Activated CD8-positive, alpha-beta memory T cell treated with anti-CD3 and anti-CD28 coated beads for 1 hour (primary cell): ENCODE measurements at places on chromosomes 4 and X.

DNA sequence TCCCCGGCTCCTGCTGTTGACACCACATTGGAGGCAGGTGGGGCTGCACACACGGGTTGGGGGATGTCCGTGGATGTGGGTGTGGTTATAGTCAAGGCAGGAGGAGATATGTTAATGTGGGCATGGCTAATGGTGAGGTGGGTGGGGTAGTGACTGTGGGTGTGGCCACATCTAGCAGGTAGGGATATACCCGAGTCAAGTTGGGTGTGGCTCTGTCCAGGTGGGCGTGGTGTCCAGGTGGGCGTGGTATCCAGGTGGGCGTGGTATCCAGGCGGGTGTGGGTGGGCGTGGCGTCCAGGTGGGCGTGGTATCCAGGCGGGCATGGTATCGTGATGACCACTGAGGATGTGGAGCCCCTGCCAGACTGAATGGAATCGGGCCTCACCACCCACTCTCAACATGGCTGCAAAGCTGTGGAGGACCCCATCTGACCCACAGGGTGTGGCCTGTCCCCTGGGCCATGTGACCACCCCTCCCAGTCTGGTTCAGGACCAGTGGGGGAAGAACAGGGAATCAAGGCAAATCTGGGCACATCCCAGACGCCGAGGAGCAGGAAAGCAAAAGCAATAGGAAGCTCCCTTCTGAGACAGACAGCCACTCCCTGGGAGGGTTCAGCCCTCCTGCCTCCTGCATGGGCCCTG, 21.0 kb downstream of the MAN2B2 start:
- DNase-seq, result no peak

GRCh38 chr4:147682755-147683154, 1.2 kb downstream of the PRMT9 start:
- no peak for DNase-seq

- no peak for DNase-seq
These were observed 446.2 kb downstream of the RAPGEF2 start for GRCh38 chr4:159549098-159549518.

DNA sequence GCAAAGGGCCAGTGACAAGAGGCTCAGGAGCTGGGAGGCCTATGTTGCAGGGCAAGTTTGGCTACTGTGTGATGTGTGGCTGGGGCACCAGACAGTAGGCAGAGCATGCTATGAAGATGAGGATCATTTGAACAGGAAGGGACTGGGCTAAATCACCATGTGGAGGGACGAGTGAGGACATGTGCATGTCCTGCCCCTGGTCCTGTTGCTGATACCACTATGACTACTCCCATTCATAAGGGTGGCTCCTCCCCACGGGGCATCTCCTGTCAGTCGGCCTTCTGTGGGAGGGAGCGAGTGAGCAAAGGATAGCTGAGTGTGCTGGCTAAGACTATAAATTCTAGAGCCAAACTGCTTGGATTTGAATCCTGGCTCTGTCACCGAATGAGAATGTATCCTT, 139.2 kb downstream of the TMEM164 start:
- no peak for DNase-seq

GRCh38 chrX:17550011-17550410, 175.0 kb downstream of the NHS start:
- DNase-seq, result no peak

DNA sequence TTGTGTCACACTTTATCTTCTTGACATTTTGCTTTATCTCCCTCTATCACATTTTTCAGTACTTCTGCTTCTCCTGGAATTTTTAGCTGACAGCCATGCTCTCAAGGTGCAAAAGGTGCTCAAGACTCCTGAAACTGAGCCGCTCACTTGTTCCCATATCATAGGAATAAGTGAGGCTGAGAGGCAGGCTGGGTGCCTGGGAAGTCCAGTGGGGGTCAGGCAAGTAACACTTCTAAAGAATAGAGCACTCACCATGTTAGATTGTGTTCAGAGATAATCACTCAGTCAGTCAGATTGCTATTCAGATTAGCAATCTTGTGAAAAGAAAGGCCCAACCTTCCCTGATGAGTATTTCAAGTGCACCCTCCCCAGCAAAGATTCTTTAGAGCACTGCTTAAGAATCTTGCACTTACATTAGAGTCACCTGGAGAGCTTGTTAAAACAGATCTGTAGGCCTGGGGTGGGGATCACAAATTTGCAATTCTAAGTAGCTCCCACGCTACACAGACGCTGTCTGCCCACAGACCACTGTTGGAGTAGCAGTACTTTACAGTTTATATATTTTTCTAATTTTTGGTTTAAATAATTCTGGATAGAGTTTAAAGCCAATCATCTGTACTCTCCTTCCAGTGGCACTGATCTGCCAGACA, 23.1 kb upstream of the LRAT start:
- no peak for DNase-seq

DNA sequence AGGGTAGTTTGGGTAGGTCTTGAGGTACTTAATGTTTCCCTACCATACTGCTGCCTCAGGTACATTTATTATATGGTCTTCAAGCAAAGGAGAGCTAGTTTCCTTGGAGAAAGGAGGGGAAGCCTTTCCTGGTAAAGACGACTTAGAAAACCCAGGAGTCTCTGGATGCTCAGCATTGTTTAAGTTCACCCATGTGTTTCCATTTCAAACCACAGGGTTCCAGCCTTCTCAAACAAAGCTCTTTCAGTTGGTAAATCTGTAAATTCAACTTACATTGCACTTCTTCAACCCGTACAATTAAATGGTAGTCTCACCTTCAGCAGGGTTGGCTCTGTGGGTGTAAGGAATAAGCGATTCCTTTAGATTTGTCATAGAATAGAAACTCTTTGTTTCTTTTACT, 111.9 kb upstream of the UNC5C start:
- DNase-seq, result no peak

DNA sequence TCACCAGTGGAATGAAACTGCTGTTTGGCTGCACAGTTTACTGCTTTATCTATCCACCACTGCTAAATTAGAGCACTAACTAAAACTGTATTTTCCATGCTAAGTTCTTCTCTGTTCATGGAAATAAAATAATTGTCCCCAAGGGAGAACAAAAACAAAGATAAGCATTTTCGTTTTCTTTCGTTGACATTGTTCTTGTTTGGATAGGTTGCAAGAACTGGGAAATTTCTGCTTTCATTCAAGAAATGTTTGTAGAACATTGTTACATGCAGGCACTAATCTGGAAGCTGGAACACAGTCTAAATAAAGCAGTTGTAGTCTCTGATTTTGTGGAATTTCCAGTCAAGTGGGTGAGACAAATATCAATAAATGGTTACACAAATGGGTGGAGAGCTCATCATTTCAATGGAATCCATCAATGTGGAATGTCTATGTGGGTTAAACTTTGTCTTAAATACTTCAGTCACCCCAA, 5.8 kb upstream of the CXCL8 start:
- no peak for DNase-seq

- DNase-seq, result no peak
These were observed 43.1 kb downstream of the PPA2 start for GRCh38 chr4:105430811-105431210.

DNA sequence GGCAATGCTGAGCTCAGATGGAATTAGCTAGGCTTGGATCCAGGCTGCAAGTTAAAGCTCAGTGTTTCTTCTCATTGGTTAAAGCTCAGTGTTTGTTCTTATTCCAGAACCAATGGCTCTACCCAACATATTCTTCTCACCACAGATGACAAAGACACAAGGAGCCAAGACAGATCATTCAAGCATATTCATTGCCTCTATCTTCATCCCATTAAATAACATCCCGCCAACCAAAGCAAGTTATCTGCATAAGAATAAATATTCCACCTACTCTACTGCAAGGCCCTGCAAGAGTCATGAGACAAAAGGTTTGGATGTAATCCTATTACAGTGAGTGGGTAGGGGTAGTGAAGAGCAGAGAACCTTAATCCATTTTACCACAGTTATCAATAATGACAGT, 766.5 kb downstream of the C4orf33 start:
- DNase-seq, result no peak

GRCh38 chr4:13938299-13938698, 310.8 kb upstream of the BOD1L1 start:
- DNase-seq, result no peak

- no peak for DNase-seq
These were observed 32.4 kb downstream of the SLC2A9 start for GRCh38 chr4:9988933-9989332.
